NCI-H460 (cell line): ENCODE measurements at places on chromosomes 2 and 18.

GRCh38 chr2:174117951-174118930 lies 130.1 kb downstream of the OLA1 start:
- DNase-seq = no peak

DNA sequence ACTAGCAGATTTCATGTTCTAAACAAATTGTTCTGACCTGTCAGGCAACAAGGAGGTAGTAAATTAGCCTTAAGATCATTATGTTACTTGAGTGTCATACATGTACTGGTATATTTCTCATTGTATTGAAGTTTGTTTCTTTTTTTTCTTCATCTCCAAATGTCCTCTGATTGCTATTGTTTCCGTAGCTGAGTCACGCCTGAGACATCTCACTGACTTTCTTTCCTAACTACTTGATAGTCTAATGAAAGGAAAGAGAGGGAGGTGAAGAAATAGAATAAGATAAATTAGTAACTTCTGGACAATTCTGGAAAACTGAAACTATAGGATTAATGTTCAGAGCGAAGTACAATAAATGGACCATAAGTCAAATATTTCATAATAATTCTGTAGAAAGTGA lies 1049.9 kb downstream of the TSN start:
- DNase-seq = no peak

GRCh38 chr2:24228470-24228869 lies 53.6 kb downstream of the FAM228A start:
- peak; percentile 35 for DNase-seq

GRCh38 chr2:52698408-52698807 lies 1069.2 kb upstream of the CHAC2 start:
- no peak for DNase-seq

- no peak for DNase-seq
Observed at GRCh38 chr2:10548626-10549025, 100.5 kb upstream of the ODC1 start.

- no peak for DNase-seq
Observed at GRCh38 chr2:69740502-69740951, 1.4 kb upstream of the ANXA4 start.

GRCh38 chr2:239600001-239600593 lies 199.3 kb upstream of the HDAC4 start:
- DNase-seq = no peak

DNA sequence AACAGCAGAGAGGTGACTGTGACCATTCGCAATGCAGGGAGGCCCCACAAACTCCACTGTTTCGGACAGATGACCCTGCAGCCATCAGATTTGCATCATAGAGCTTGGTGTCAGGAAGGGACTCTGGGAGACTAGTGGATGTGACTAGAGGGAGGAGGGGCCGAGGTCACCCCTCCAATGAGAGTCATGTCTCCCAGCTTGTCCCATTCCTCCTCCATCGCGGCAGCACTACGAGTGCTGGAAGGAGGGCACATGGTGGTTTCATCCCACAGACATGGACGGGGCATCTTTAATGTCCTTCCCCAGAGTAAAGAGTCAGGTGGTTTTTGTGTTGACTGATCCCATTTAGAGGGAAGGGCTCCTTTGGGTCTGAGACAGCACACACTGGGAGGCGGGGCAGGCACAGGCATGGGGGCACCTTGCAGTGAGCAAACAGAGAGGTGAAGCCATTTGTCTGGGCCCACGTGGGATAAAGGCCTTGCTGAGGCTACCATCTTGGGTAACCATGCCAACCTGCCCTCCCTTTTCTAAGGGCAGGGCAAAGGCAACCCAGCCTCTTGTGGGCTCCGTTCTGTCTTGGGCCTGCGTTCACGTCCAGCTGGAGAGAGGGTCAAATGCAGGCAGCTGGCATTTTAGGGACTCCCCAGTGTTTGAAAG lies 208.1 kb downstream of the ASB1 start:
- no peak for DNase-seq

- DNase-seq = no peak
Observed at GRCh38 chr18:48657447-48658120, 118.8 kb downstream of the CTIF start.

DNA sequence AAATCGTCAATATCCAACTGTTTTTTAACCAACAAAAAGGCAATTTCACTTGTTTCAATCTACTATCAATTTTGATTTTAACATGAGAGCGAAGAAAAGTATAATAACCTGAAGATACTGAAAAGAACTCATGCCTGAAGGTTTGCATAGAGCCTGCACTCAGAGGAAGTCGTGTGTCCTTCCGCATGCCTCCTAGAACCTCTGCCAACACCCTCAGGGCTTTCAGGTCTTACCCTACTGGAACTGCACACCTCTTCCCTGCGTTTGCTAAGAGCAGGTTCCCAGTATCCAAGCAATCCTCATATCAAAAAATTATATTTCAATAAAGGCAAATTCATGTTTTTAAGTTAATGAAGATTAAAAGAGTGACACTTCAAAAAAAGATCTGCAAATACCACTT lies 74.7 kb downstream of the PIAS2 start:
- DNase-seq = no peak

DNA sequence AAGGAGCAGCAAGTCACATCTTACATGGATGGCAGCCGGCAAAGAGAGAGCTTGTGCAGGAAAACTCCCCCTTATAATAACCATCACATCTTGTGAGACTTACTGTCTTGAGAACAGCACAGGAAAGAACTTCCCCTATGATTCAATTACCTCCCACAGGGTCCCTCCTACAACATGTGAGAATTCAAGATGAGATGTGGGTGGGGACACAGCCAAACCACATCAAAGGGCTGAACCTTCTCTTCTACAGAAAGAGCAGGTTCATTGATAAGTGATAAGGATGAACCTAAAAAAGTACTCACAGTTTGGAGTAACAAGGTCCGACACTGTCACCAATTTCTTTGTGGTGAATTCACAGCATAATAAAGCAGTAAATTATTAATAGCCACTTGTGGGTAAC lies 422.2 kb upstream of the FSIP2 start:
- DNase-seq = no peak

- DNase-seq = no peak
Observed at GRCh38 chr18:56044239-56044638, 456.2 kb upstream of the TCF4 start.
